ENCODE measurements at places on chromosomes 3 and 15.
A peak's percentile ranks its signal among the peaks of the same experiment; 100 is the strongest.

- DNase-seq, result no peak
These were observed 3.2 kb downstream of the LAMP3 start for GRCh38 chr3:183159333-183159732.

DNA sequence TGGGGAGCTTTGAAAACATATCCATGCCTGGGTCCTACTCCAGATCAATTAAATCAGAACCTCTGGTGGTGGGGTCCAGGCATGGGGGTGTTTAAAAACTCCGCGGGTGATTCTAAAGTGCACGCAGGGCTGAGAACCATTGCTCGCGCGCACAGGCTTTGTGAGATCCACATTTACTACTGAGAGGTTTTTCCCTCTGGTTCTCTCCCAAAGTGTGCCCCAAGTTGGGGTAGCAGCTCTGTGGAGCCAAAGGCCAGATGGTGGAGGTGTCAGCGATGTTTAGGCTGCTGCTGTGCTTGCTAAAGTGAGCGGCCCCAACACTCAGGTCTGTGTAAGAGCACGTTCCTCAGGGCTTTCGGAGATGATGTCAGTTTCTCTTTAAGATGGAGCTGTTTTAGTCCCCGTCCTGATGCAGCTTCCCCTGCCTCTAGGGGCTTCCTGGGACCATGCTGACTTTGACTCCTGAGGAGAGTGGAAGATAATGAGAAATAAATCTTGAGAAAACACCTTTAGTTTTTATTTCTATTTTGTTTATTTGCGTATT, 13.4 kb upstream of the MAGEF1 start:
- DNase-seq, result peak; percentile 46

GRCh38 chr15:70701891-70702568, 61.3 kb downstream of the UACA start:
- DNase-seq, result no peak

- no peak for DNase-seq
These were observed 3.7 kb upstream of the SLC9C1 start for GRCh38 chr3:112297714-112298113.

GRCh38 chr3:135089451-135089850, 294.4 kb downstream of the EPHB1 start:
- DNase-seq, result no peak

- DNase-seq, result no peak
These were observed 3.8 kb downstream of the INKA1 start for GRCh38 chr3:49806850-49807249.

- peak; percentile 35 for DNase-seq
These were observed 223.0 kb upstream of the LYSMD4 start for GRCh38 chr15:99956022-99956775.

DNA sequence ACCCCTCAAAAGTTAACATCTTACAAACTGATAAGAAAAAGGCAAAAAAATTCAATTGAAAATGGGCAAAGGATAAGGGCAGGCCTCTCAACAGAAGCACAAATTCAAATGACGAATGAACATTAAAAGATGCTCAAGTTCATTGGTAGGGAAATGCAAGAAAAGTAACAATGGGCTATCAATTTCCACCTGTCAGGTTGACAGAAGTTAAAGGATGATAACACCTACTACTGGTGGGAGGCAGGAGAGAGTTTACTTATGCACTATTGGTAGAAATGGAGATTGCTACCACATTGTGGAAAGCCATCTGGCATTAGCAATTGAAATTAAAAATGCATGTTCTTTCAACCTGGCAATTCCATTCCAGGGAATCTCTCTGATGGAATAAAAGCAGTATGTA, 35.6 kb upstream of the TNFAIP8L3 start:
- no peak for DNase-seq

- DNase-seq, result peak; percentile 20
These were observed 12.7 kb downstream of the C3orf22 start for GRCh38 chr3:126546013-126546412.

- DNase-seq, result no peak
These were observed 238.5 kb downstream of the DOCK3 start for GRCh38 chr3:50913260-50913659.

GRCh38 chr15:88511161-88511560, 35.3 kb downstream of the DET1 start:
- no peak for DNase-seq
